Putamen (tissue), 1 donor: ENCODE measurements at places on chromosomes 1 and 21.
A peak's percentile ranks its signal among the peaks of the same experiment; 100 is the strongest.

- no peak for DNase-seq
These were observed 47.3 kb downstream of the TP73 start for GRCh38 chr1:3699596-3699995.

DNA sequence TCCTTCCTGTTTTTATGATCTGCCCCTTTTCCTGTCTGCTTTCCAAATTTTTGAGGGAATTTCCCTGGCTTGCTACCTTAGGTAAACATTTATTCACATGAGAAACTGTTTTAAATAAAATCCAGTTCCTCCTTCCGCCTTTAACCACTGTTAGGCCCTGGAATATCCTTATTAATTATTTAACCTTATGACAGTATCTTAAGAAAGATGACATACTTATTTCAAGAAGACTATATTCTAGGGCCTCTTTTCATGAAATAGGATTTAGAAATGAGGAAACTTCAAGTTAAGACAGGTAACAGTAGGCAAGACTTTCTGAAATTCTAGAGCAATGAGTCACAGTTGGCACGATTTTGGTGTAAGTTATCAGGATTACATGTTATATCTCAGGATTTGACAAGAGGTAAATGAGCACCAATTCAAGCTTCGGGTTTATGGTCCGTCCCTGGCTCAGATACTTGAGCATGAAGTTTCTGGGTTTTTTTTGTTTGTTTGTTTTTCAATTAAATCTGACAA is 2.0 kb upstream of the TNFSF18 start:
- DNase-seq, result no peak

- peak; percentile 79 for DNase-seq
These were observed at the start of gene ZFYVE9 for GRCh38 chr1:52141513-52142219. Gene ZFYVE9 (plus strand): TSS chr1:52142089. CDS start chr1:52233207, 91,118 bp downstream.

GRCh38 chr1:95650631-95651030 is 416.6 kb downstream of the RWDD3 start:
- peak; percentile 75 for DNase-seq
